ENCODE measurements at places on chromosomes 13 and 19.
A peak's percentile ranks its signal among the peaks of the same experiment; 100 is the strongest.

- no peak for DNase-seq
These were observed 277.5 kb downstream of the NHLRC3 start for GRCh38 chr13:39315796-39316195.

- no peak for DNase-seq
These were observed 33.7 kb downstream of the CRYL1 start for GRCh38 chr13:20491926-20492435.

- DNase-seq, result no peak
These were observed 45.2 kb upstream of the GPI start for GRCh38 chr19:34319785-34320184.

DNA sequence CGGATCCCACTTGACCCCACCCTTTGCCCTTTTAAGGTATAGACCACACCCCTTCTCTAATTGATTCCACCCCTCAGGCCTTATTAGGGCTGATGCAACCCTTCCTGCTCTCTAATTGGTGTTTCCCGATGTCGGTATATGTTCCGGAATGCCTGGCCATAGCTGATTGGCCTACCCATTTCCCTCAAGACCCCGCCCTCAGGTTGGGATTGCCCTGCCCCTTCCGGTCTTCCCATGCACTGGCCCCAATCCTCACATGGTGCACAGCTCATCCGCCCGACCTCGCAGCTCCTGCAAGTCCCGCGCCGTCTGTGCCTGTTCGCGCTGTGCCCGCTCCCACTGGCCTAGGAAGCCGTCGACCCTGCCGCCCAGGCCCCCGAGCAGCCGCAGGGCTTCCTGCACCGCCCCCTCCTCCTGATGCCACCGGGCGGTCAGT is 18.1 kb downstream of the TSKS start:
- DNase-seq, result no peak

DNA sequence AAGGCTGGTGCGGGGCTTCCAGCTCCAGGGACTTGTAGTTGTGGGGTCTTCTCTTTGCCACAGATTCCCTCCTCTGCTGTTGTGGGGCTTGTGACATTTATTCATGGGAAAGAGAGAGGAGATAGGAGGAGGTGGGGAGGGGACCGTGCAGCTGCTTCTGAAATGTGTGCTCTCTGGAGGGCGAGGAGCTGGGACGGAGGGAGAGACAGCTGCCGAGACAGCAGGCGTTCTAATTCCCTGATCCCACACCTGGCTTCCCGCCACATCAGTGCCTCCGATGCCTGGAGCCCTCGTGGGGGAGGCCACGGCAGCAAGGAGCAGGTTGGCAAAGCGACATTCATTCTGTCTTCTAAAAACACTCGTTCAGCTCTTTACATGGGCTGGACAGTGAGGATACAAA is 164.4 kb downstream of the USP12 start:
- DNase-seq, result no peak

DNA sequence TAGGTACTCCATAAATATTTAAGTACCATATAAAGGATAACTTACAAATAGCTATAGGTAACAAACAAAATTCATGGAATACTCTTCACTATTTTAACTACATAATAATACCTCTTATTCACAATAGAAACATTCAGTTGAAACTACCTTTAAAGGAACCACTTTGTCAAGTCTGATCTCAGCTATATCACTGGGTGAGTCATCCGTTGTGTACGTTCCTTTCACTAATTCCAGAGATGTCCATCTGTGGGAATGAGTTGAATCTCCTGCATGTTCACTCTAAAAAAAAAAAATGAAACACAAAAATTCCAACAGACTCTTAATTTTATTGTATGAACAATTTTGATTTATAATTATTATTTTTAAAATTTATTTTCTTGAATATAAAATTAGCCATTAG is 149.4 kb upstream of the FBXL3 start:
- DNase-seq, result no peak

DNA sequence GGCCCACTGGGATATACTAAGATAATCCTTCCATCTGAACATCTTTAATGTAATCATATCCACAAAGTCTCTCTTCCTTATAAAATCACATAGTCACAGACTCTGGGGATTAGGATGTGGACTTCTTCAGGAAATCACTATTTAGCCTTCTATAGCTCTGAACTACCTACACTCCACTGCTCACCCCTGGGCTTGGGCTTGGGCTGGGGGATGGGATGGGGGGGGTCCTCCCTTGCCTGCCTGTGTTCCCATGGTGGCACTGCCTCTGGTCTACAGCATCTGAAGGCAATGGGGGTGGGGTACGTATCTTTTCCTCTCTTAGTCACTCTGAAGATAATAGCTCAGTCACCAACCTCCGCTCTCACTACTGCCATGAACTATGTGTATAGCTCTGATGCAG is 67.8 kb upstream of the SERTM1 start:
- no peak for DNase-seq

DNA sequence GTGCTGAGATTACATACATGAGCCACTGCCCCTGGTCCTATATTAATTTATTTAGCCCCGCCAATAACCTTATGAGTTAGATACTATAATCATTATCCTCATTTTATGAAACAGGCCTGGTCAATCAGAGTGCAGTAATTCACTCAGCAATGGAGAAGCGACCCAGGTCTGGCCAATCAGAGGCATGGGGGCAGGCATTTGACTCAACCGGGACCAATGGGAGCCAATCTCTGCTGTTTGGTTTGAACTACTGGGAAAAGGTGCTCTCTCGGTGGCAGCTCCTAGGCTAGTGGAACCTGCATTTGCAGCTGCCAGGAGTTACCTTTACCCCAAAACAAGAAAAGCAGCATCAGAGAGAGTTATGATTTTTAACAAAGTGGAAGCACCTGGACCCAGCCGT is 6.6 kb downstream of the SIRT2 start:
- DNase-seq, result no peak

DNA sequence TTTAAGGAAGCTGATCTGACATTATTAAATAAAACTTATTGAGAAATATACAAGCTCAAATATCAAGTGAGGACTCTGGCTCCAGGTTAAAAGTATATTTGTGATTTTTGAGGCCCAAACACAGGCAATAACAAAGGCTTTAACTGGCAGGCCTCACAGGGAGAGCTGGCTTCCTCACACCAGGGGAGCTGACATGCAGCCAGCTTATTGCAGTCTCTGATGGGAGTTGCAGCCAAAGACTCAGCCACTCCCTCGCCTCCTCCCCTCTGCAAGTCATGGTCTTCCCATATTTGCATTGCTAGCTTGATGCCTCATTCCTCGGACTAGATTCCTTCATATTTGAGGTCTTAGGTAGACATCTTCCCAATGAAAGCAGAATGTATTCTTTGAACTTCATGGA is 647.1 kb upstream of the SLITRK6 start:
- DNase-seq, result no peak

DNA sequence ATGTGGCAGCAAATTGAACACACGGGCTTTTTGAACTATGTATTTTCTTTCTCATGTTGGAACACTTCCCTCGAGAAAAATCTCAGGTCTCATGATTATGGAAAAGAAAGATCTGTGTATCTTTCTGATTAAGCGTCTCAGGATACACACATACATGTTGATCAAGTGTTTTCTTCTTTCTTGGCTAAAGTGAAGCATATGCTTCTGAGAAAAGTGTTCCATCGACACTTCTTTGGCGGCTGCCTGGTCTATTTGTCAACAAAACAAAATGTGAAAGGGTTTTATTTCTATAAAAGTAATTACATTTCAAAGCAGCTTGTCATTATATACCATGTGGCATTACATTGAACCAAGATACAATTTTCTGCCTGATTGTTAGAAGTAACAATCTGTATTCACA is 157.5 kb downstream of the DLEU7 start:
- no peak for DNase-seq

DNA sequence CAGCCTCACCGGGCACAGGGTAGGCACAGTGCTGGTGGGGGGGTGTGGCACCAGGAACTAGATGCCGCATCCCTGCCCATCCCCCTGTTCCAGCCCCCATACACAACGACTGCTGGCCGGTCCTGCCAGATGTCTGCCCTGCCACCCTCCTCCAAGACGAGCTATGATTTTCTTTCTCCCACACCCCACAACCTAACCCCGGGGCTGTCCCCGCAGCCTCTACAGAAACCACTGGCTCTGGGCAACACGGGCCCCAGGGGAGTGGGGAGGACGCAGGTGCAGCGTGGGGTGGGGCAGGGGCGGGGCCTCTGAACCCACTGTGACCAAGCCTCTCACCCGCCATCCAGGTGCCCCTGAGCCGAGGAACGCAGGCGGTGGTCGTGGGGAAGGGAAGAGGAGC is 15.5 kb downstream of the PGLS start:
- no peak for DNase-seq

DNA sequence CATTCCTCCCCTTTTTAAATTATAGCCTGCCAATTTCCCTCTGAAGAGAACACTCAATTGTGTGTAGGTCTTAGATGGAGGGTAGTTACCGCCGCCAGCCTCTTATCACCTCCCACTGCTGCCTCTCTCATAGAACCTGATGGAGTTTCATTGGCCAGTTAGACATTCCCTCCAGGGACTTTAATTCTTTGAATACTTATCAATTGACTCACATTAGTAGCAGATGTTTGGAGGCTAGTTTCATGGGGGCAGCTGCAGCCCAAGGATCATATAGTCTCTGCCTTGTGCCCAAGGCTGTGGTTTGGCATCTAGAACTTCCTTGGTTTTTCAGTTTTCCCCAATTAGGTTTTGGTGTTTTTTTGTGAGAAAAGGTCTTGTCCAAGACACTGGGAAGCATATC is 318.9 kb upstream of the HTR2A start:
- peak; percentile 71 for DNase-seq

- no peak for DNase-seq
These were observed 614.6 kb upstream of the SPRY2 start for GRCh38 chr13:80955501-80955900.

DNA sequence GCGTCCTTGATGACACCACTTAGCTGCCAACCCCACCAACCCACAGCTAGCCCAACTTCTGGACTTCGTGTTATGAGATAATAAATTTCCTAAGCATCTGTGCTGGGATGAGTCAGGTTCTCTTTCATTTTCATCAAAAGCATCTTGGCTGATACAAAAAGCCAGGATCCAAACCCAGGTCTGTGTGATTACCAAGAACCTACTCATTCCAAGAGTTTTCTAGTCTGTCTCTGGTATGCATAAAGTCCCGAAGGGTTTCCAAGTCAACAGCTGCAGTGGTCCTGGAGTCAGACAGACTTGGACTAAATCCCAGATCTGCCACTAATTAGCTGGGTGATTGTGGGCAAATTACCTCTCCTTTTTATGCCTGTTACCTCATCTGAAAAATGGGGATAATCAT is 55.5 kb upstream of the SERP2 start:
- DNase-seq, result no peak

GRCh38 chr19:11261971-11262839 is at the start of gene DOCK6:
Gene DOCK6, minus strand, starts transcription at chr19:11262524. Its CDS starts 84 bp downstream, at chr19:11262440.
- no peak for DNase-seq

DNA sequence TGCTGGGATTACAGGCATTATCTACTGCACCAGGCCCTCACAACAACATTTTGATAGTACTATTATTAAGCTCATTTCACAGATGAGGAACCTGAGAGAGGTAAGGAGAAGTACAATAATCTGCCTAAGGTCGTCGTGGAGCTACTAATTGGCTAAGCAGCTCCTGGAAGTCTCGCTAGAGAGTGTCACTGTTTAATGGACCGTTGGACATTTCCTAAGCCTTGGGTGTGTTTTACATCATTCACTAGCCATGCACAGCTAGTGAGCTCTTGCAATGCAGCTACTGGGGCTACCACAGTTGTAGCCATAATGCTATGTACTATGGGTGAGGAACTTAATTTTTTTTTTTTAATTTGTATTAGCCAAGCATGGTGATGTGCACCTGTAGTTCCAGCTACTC is 34.0 kb upstream of the OR1M1 start:
- no peak for DNase-seq

GRCh38 chr13:94829185-94829836 is 117.0 kb upstream of the SOX21 start:
- no peak for DNase-seq

GRCh38 chr19:7067716-7068115 is 1.8 kb upstream of the ZNF557 start:
- no peak for DNase-seq

GRCh38 chr19:23718802-23719201 is 31.8 kb upstream of the ZNF675 start:
- no peak for DNase-seq

GRCh38 chr19:41222240-41222639 is 3.2 kb downstream of the AXL start:
- DNase-seq, result no peak

GRCh38 chr13:43005460-43006236 is 13.6 kb upstream of the EPSTI1 start:
- no peak for DNase-seq

DNA sequence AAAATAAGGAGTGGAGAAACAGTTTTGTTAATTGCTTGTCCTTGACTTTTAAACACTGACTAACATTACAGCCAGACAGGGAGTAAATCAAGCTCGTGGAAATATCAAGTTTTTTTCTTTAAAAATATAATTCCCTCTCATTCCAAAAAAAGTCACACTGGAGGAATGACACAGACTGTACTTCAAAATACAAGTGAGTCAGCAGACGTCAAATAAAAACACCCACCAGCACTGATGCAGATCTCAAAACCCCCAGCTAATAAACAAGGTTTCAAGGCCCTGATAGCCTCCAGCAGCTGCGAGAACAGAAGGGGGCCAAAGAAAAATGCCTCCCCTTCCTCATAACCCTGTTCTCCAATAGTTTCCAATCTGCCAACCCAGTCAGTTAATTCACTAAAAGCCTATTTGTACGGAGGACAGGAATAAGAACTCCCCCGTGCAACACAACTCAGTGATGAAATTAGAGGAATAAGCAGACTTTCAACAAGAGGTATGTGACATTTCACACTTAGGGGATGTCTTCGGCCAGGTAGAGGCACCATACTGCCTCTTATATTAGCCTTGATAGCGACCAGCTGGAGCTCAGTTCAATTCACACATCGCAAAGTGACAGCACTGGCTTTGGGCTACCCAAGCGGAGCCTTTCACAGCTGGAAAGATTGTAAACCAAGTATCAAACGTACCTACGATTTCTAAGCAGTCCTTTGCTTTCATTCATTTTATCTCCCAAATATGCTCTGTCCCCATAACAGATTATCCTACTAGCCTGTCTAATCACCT is 561.0 kb upstream of the KLF12 start:
- no peak for DNase-seq

DNA sequence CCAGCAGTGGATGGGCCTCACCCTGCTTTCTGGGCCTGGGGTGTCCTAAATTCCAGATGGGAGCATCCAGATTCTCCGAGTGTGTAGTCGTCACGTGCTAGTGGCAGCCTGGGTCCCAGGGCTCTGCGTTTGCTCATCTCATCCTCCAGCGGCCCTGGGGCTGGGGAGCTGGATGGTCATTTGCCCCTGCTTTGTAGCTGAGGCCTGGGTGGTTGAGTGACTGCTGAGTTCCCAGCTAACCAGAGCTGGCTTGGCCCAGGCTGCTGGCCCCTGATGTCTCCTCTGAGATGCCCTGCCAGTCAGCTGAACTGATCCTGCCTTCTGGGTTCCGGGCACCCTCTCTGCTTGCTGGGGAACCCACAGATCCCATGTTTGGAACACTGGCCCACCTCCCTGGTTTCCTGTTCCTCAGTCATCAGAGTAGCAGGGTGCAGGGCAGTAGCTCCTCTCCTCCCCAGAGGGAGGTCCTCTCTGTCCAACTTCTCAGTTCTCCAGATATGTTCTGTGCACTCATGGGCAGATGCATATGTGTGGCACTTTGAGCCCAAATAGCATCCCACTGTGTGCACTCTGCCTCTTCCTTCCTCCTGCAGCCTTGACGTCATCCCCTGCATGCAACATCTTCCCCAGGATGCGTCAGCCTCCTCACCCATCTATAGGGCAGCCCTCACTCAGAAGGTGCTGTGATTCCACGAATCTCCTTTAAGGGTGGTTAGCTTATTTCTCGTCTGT is 22.4 kb upstream of the CRTC1 start:
- no peak for DNase-seq

Measured in HS-5 (cell line).